HAP-1 (cell line): ENCODE measurements at places on chromosomes 1 and 21.
A peak's percentile ranks its signal among the peaks of the same experiment; 100 is the strongest.

GRCh38 chr1:66231217-66231616 is 302.7 kb upstream of the SGIP1 start:
- no peak for DNase-seq

DNA sequence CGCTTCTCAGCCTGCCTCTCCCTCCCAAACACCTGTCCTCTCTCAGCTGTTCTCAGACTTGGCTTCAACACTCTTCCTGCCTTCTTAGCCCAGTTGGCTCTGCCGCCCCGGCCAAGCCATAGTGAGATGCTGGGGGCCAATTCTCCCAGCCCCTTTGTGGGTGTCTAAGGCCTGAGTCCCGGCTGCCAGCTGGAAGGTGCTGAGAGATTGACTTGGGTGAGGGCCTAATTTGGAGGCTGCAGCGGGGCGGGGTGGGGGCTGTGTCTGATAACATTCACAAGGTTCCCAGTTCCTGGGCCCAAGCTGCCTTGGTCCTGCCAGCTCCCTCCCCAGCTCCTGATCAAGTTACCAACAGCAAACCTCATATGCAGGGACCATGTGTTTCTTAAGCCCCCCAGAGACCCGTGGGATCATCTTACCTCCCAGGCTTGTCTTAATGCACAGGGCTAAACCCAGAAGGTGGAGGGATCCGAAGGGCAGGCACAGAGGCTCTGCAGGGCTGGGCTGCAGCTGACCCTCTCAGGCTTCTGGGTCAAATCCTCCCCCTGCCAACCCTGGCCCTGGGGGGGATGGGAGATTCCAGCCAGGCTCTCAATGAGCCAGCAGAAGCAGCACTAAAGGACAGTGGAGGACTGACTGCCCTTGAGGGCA is 9.8 kb downstream of the INKA2 start:
- DNase-seq: no peak

- DNase-seq: no peak
Measured at GRCh38 chr1:234216116-234216703, 157.0 kb upstream of the COA6 start.

- no peak for DNase-seq
Measured at GRCh38 chr1:230883967-230884366, 15.6 kb upstream of the C1orf198 start.

DNA sequence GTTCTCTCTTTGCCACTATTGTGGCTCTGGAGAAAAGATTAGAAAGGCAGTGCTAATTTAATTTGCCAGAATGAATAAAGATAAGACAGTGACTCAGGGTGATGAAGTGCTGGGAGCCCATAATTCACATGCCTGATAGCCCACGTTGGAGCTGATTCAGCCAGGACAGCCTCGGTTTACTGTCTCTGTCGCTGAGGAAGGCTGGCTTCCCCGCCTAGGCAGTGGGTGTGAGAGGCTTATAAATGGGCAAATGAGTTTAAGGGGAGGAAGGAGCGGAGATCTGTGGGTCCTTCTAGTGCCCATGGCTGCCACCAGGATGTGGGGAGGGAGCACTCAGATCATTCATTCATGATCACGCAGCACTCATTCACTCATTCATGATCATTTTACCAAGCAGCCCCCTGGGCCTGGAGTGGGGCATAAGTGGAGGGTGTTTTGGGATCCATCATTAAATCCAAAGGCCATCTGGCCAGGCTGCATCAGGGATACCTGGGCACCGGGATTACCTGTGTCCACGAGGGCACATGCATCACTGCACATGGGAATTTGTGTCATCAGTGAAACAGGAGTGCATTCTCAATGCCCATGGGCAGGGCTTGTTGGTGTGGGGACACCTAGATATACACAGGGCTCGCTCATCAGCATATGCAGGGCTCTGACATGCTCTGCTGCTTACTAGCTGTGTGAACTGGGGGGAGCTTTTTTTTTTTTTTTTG is 315.4 kb downstream of the MATN1 start:
- DNase-seq: no peak

DNA sequence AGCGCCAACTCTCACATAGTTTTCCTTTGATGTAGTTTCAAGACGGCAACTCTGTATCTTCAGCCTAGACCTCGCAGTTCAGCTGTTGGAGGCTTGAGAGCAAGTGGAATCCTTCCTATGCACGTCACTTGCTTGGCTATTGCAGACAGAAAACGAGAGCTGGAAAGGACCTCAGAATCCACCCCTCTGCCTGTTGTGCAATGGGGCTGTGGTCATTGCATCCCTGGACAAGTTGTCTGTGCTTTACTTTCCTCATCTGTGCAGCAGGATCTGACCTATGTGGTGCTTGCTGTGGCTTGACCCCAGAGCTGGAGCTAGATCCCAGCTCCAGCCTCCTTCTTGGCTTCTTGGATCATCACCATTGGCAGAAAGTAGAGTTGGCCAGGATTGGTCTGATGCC is 50.0 kb upstream of the IGSF21 start:
- DNase-seq: no peak

DNA sequence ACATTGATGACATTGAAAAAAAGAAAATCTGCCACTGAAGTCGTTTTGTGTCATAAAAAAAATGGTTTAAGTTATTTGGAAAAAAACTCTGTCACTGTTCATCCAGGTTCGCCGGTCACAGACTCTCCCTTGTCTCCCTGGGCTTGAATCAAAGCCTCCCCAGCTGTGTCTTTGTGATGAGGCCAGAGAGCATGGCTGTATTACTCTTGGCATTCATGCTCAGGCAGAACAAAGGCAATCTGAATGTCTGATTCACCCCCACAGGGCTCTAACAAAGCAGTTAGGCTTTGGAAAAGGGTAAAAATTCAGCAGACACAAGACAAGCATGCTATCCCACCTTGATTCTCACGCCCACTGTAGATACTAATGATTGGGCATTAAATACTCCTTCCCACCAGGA is 304.3 kb upstream of the PLD5 start:
- no peak for DNase-seq

DNA sequence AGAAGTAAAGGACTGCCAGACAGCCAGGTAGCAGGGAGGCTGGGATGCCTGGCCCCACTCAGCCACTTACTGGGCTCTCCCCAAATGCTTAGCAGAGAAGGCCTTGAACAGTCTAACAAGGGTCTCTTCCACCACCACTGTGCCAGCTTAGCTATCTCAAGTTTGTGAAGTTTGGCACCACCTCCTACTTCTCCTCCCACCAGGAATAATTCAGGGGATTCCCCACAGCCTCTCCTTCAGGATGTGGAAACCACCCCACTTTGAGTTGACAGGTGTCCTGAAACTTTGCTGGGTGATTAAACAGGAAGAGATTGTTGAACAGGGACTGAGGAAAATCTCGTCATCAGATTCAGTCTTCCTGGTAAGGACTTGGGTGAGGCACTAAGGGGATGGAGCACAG is 59.4 kb upstream of the ATP1B1 start:
- no peak for DNase-seq

GRCh38 chr1:82264802-82265201 is 464.1 kb downstream of the ADGRL2 start:
- DNase-seq: no peak

GRCh38 chr1:110548381-110548780 is 29.4 kb upstream of the KCNA10 start:
- peak; percentile 47 for DNase-seq

DNA sequence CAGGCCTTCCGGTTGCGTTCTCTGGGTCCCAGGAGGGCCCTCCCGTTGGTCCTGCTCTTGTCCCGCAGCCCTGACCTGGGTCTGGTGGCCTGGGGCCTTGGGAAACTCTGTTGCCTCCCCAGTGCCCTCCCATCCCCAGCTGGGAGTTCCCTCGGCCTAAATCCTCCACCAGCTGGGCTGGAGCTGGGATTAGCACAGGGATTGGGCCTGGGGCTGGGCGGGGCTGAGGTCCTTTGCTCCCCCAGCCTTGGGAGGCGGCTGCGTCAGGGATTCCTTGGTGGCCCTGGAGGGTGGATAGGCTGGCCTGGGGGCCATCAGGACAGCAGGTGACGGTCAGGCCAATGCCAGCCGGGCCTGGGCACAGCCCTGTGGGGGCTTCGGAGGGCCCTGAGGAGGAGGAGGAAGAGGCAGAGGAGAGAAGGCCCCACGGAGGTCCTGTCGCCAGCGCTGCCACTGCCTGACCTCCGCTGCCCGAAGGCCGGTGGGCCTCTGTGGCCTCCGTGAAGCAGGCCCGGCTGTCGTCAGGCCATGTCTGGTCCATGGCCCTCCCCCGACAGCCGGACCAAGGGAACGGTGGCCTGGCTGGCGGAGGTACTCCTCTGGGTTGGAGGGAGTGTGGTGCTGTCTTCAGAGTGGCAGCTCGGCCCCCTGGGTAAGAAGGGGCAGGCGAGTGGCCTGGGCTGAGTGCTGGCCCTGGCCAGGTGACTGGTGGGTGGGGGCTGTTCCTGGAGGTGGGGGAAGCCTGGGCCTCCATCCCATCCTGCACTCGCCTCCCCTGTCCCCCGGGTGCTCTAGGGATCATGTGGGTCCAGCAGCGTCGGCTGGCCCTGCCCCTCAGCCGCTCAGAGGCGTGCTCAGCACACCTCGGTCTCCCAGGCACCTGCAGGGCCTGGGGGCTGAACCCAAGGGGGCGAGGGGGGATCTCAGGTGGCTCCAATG is at the start of gene PLCH2:
PLCH2 (plus strand) TSS at position 229 of the 939 bp plus-strand sequence; CDS start at position 529, 300 bp downstream.
- no peak for DNase-seq

- DNase-seq: no peak
Measured at GRCh38 chr1:54547601-54548388, at the start of gene ACOT11. Gene ACOT11 (plus strand): TSS chr1:54548228. CDS start chr1:54548310, 82 bp downstream.

DNA sequence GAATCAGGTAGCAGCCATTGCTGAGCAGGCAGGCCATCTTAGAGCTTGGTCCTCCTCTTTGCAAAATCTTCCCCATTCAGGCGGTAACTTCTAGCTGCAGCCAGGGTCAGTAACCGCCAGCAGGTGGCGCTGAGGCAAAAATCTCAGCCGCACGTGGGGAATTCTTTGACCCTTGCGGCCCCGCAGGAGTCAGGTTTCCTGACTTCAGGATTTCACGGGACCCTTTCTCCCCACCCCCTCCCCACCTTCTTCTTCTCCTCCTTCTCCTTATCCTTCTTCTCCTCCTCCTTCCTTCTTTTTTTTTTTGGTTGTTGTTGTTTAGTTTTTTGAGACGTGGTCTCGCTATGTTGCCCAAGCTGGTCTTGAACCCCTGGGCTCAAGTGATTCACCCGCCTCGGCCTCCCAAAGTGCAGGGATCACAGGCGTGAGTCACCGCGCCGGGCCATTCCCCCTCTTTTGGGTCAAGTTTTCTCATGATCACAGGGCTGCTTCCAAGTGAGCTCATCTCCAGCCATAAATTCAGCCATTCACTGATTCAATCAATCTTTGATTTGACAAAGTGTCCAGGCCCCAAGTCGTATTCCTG is 33.4 kb upstream of the TENT5B start:
- DNase-seq: peak; percentile 87

- no peak for DNase-seq
Measured at GRCh38 chr1:90340606-90341005, 345.7 kb downstream of the ZNF326 start.

DNA sequence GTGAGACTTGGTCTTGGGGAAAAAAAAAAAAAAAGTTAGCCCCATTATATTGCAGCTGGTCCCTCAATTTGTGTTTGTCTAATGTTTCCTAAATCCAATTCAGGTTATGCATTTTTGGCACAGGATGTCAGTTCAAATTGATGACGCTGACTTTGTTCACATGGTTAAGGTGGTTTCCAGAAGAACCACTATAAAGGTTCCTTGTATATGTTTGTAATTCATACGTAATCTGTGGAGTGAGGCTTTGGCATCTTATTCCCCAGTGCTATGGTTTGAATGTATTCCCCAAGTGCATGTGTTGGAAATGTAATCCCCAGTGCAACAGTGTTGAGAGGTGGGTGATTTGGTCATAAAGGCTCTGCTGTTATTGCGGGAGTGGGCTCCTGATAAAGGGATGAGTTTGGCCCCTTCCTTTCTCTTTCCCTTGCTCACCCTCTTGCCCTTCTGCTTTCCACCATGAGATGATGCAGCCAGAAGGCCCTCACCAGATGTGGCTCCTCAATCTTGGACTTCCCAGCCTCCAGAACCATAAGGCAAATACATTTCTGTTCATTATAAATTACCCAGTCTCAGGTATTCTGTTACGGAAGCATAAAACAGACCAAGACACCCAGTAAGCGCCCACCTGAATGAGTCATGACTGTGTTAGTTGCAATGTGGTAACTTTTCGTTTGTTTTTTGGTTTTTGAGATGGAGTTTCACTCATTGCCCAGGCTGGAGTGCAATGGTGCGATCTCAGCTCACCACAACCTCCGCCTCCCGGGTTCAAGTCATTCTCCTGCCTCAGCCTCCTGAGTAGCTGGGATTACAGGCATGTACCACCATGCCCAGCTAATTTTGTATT is 19.5 kb upstream of the HLCS start:
- DNase-seq: no peak

DNA sequence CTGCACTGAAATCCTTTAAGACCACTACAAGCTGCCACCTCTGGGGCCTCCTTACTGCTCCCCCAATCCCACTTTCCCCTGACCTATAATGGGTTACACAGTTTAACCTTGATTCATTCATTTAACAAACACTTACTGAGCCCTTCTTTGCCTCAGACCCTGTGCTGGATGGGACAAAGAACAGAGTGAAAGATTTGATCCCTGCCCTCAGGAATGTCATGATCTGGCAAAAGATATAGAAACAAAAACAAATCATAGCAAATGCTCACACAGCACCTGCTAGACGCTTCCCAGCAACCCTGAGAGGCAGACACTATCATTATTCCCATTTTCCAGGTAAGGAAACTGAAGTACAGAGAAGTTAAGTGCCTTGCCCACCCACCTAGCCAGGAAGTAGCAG is 7.0 kb upstream of the AUNIP start:
- no peak for DNase-seq

DNA sequence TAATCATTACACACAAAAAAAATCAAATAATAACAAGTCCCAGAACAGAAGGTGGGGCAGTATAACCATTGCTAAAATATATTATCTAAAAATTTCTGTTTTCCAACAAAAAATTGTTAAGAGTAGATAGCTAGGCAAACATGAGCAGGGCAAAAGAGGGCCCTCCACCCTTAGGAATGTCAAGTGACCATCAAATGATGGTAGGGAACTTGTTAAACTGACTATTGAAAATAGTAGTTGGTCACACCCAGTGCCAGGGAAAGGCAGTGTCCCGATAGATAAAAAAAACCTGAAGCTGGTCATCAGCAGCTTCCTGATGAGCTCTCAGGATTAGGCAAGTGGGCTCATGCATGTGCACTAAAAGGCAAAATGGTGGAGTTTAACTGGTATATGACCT is 18.4 kb upstream of the COP1 start:
- DNase-seq: no peak

GRCh38 chr1:235403593-235403992 is 36.4 kb downstream of the TBCE start:
- DNase-seq: no peak

DNA sequence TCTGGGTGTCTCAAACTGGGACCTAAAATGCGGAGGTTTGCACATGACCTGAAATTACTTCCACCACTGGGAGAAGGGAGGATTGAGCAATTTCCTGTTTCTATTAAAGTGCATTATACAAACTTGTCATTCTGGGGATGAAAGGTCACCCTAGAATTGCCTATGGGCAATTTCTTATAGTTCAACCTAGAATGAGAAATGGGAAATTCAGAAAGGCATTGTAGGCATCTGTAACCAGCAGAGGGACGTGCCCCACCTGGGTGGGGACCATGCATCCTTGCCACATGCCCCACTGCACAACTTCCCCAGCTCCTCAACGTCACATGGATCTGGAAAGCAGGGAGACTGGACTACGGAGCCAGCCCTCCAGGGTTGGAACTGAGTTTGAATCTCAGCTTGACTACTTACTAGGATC is 47.0 kb downstream of the MRPL39 start:
- no peak for DNase-seq

- DNase-seq: no peak
Measured at GRCh38 chr1:101022294-101022693, 3.3 kb downstream of the DPH5 start.

GRCh38 chr1:22627331-22627730 is 9.1 kb upstream of the C1QA start:
- no peak for DNase-seq
